ENCODE measurements at places on chromosomes 1 and 21. TPM values are rescaled to one million over a fixed set of nuclear protein-coding genes. Genes with fewer than 3 reads are reported as not detected.
A peak's percentile ranks its signal among the peaks of the same experiment; 100 is the strongest.

GRCh38 chr1:192776998-192777397 lies 31.8 kb upstream of the RGS2 start:
- DNase-seq = no peak

- peak; percentile 57 for DNase-seq
Observed at GRCh38 chr1:188708795-188709535, 1768.7 kb downstream of the BRINP3 start.

- DNase-seq = no peak
Observed at GRCh38 chr1:239730378-239730777, 344.0 kb downstream of the CHRM3 start.

DNA sequence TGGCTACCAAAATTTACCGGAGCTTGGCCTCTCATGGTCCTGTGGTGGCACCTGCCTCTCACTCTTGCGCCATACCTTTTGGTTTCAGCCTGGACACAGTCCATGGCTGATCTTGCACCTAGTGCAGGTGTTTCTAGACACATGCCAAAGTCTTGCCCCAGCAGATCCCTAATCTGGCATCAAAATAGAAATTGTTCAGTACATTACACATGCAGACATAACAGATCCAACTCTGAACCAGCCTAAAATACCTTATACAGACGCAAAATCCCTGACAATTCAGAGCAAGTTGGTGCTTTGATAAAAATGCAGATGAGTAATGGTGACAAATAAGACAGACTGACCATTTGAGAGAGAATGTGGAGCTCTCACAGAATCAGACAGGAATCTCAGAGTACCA lies 44.1 kb downstream of the NGF start:
- DNase-seq = no peak

DNA sequence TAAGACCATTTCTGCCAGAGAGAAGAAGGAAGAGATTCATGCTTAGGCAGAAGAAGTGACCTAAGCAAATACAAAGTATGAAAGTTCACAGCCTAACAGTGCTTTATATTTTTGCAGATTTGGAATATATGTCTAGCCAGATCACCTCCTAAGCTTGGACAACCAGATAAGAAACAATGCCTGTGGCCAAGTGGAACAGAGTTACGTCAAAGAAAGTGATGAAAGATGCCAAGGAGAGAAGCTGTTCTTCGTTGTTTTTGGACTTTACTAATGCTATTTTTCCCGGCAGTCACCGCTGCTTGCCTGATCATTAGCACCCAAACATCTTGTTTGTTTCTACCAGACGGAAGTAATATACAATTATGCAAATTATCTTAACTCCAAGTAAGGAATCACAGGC lies 489.2 kb upstream of the C1orf87 start:
- no peak for DNase-seq

DNA sequence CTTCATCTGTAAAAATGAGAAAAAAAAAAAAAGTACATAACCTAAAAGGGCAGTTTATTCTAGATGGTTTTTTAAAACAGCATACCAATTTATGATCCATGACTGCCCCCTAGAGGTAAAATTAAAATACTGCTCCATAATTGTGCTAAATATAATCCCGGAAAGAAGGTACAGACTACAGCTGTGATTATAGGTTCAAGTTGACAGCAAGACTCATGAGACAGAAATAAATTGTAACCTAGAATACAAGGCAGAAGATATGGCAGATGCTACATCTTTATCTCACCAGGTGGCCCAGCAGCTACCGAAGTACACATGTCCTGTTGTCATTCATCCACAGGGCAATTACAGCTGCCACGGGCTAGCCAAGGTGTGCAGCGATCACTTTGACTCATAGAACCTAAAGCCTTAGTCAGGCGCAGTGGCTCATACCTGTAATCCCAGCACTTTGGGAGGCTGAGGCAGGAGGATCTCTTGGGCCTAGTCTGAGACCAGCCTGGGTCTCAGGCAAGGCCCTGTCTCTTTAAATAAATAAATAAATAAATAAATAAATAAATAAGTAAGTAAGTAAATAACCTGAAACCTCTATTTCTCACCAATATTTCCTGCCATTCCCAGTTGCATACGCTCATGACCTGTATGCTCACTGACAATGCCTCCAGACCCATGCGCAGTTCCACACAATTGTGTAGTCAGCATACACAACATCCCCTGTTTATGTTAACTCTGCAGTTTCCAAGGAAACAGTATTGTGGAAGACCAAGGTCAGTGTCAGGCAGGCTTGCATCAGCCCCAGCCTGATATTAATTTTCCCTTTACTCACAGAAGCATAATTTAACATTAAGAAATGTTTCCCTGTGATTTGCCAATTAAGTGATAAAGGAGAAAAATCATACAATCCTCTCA lies 18.3 kb upstream of the PPIE start:
- DNase-seq = peak; percentile 77

- DNase-seq = peak; percentile 84
Observed at GRCh38 chr1:114310695-114311271, 157.1 kb upstream of the SYT6 start.

Gene DFFA
- 21.2 TPM for polyA plus RNA-seq

Gene NMNAT2
- polyA plus RNA-seq = 1.6 TPM

Gene MROH7
- polyA plus RNA-seq = 1.3 TPM

Data from muscle of back (tissue), 13 donors.